Jurkat, Clone E6-1 (cell line): ENCODE measurements at places on chromosomes 3 and 15.

GRCh38 chr3:47425383-47425778, 44.6 kb downstream of the PTPN23 start:
- DNase-seq = no peak

DNA sequence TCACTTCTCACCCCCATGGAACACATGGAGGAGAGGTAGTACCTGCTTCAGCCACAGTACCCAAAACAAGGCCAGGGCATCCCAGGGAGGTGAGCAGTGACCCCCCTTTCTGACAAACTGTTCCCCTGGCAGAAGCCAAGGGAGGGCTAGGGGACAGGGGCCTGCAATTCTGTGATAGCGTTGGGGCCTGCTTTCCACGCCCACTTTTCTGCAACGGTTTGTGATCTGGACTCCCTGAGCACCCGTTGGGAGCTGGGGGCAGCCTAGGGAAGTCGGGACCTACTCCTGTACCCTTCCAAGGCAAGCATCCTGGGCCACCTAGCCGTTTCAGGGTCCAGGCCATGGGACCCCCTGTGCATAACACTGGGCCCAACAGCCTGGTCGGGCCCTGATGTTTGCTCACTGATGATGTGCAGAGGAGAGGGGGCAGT, 996 bp upstream of the DNAJA4 start:
- DNase-seq = no peak

- no peak for DNase-seq
Measured at GRCh38 chr3:188468662-188469061, 314.7 kb downstream of the LPP start.

DNA sequence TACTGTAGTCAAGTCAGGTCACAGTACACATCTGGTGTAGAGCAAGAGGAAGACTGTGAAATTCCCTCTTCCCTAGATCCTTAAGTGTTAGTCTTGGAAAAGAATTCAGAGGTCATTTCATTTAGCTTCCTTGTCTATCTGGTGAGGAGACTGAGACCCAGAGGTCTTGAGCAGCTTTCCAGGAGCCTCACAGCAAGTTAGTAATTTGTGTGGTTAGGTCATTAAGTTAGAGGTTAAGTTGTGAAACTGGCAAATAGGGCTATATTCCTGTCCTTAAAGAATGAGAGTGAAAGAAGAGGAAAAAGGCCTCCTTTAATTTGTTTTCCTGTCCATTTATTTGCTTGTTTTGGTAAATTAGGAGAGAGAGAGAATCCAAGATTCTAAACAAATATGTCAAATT, 9.0 kb downstream of the PODXL2 start:
- DNase-seq = no peak

GRCh38 chr3:77682162-77682561, 642.3 kb downstream of the ROBO2 start:
- no peak for DNase-seq

DNA sequence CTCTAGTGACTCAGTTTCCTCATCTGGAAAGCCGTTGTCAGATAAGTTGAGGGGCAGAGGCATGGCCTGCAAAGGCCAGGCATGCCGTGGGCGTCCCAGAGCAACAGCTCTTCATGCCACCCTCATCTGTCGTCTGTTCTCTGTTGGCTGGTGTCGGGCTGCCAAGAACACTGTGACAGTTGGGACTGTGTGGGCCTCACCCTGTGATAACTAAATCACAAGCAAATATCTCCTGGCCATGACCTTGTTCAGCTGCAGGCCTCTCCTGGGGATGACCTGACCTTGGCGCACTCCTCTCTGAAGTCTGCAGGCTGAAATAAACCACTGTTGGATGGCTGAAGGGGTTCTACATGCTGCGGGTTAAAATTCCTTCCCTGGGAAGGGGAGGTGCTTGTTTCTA, 145.9 kb downstream of the SHQ1 start:
- no peak for DNase-seq

DNA sequence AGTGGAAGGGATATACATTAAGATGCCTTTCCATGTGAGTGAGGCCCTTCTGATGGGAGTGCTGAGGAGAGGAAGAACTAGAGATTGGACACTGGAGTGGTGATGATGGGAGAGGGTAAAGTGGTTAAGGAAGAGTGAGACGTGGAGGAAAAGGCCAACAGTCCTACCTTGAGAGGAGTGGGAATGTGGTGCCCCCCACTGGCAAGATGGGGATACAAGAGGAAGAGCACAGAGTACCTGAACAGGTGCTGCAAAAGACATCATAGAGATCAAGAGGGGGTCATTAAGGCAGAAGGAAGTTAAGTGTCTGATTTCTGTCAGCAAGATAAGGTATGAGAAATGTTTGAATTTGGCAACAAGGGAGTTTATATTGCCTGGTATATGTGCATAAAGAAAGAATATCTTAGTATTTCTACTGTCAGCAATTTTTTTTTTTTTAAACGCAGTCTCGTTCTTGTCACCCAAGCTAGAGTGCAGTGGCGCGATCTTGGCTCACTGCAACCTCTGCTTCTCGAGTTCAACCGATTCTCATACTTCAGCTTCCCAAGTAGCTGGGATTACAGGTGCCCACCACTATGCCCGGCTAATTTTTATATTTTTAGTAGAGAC, 34.0 kb downstream of the ARIH2 start:
- DNase-seq = no peak

GRCh38 chr3:136114421-136114820, 81.7 kb downstream of the MSL2 start:
- DNase-seq = no peak

DNA sequence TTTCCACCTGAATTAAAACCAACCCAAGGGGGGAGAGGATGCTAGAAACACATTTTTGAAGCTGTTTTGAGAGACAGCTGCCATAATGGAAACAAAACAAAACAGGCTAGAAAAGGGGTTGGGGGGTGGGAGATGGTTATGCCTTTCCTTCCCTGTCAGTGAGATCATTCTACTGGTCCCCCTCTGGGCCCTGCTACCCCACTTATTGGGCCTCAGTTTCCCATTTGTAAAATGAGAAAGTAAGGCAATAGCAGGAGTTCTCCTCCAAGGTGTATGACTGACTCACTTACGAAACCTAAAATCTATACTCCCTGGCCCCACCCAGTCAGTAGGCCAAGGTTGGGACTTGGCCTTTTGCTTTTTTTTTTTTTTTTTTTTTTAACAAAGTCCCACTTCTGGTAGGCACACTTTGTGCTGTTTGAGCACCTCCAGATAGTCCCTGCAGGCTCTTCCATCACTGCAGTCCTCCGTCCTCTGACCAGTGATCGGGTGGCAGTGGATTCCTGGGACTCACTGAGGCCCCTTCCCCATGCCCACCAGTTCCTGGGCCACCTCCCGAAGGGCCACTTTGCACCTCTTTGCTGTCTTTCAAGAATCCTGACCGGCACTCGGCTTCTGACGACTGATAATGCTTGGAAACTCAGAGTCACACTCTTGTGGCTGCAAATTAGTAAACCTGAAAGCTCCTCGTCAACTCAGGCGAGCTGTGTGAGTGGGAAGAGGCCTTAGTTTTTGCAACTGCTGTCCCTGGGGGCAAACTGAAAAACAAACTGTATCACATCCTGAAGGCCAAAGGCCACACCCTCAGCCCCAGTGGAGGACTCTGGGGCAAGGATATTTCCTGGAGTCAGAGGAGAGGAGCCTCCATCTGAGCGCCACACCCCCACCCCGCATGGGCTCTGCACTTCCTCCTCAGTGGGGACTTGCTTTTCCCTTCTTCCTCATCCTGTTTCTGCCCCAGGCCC, 6.7 kb upstream of the PSTPIP1 start:
- DNase-seq = no peak

DNA sequence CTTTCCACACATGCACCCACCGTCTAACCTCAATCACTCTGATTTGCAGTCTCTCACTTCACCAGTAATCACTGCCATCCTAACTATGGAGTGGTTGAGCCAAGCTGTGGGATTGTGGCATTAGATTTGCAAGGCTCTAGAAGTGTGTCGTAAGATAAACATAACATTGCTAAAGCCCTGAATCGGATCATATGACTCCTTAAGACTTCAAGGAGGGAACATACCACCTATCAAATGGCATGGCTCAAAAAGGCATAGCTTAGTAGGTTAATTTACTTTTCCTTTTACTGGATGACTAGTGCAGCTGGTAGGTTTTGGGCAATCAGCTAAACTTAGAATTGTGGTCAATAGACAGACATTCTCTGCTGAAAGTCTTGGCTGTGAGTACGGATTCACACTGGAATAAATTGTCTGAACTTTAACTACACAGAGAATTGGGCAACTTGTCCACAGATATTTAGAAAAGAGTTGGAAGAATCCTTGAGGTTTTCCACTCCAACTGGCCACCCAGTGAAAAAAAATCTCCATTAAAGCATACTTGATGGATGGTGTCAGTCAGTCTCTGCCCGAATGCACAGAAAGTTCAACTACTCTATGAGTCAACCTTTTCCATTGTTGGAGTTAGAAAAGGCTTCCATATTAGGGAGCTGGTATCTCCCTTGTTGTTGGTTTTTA, 476.7 kb upstream of the CBLB start:
- DNase-seq = no peak

DNA sequence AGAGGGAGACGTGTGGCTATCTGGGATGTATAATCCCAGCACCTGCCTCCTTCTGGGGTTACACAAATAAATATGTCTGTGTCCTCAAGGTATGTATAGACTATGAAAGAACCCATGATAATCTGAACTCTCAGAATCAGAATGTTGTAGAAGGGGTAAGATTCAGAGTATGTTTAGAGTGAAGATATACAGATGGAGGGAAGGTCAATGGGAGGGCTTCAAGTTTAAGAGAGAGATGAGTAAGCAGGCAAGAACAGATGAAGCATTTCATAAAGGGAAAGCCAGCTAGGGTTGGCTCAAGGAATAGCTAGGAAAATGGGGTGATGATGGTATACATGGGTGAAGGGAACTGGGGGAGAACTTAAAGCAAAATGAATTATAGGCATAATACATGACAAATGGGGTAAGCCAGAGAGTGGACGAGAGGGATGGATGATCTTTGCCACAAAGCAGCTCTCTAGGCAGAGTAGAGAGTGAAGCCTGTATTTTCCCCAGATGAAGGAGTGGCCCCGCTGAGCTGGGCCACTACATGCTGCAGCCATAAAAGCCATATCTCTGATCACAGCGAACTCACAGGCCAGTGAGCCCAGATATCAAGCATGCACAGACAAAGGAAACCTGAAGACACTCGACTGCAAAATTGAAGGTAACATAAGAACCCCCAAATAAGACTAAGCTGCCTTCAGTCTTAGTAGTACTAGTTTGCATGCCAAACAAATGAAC, 15.9 kb upstream of the ZBTB38 start:
- DNase-seq = no peak
